Vagina (tissue), 2 donors: ENCODE measurements at places on chromosomes 6 and 20.

GRCh38 chr6:82078286-82078908 lies 169.1 kb downstream of the IBTK start:
- DNase-seq, result no peak

- no peak for DNase-seq
Measured at GRCh38 chr6:138654715-138655634, 118.6 kb upstream of the CCDC28A start.

DNA sequence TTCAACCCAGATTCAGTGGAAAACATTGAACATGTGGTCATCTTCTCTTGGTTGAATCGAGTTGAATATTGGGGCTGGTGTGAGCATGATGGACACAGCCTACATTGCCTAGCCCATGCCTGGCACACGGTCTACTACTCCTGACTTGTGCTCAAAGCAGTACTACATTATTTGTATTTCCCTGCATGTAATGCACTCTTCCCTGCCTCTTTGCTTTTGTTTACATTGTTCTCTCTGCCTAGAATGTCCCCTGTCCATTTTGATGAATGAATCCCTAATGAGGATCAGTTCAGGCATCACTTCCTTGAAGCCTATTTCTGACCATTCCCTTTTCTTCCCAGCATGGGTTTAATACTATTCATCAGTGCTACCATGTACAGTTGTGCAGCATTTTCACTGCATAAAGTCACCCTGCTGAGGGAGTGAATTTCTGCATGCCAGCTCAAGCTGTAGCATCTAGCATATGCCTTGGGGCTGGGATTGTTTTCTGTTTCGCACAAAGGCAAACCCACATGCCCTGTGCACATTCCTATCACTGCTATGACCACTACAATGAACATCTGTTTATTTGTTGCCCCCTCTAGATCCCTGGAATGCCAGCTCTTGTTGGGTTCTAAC lies 75.3 kb upstream of the CCN6 start:
- DNase-seq, result no peak

- no peak for DNase-seq
Measured at GRCh38 chr6:110619275-110619908, 143.0 kb upstream of the SLC22A16 start.

GRCh38 chr6:34986845-34987246 lies 97.8 kb downstream of the ANKS1A start:
- DNase-seq, result no peak

DNA sequence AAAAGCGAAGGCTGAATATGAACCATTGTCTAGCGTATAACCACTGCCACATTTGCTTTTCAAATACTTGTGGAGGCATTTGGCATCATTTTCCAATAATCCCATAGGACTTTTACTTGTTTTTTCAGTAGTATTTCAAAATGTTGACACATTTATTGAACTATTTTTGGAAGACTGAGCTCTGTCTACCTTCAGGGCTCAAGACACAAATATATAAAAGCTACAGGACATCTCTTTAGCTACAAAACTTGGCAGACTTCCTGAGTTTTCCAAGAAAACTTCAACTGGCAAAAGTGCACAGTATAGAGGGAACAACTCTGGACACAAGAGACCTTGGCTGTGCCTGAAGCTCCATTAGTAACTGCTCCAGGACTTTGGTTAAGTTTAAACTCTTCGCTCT lies 13.4 kb downstream of the EPB41L2 start:
- DNase-seq, result no peak

GRCh38 chr6:11876934-11877433 lies 98.4 kb upstream of the ADTRP start:
- no peak for DNase-seq

DNA sequence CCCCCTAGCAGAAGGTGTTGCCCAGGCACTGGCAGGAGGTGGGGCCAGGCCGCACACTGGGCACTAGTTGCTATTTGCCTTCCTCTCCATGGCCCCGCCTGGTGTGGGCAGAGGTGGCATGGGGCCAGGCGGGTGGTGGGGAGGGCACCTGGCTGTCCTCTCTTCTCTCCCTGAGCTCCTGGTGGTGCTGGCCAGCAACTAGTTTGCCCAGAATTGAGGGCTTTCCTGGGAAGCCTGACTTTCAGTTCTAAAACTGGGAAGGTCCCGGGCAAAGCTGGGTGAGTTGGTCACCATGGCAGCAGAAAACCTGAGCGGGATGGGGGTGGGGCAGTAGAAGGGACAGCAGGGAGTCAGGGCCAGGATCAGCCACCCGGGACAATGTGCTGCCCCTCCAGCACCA lies 48.2 kb downstream of the RBM38 start:
- no peak for DNase-seq

DNA sequence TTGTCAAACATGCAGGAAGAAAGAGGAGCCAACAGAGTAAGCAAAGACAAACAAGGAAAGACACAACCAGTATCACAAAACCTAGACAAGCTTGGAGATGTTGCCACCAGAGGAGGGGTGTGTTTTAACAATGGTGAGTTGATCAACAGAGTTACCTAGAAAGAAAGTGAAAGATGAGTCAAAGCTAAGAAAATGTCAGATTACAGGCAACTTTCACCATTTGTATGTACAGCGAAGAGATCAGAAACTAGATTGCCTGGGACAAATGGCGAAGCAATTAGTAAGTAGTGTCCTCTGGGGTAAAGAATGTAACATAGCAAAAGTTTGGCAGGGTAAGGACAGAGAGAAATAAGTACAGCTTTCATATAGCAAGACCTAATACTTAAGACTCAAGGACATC lies 51.6 kb upstream of the POU3F2 start:
- no peak for DNase-seq

GRCh38 chr6:21402368-21402767 lies 191.2 kb upstream of the SOX4 start:
- DNase-seq, result no peak

GRCh38 chr6:164015088-164015484 lies 600.6 kb downstream of the QKI start:
- no peak for DNase-seq

DNA sequence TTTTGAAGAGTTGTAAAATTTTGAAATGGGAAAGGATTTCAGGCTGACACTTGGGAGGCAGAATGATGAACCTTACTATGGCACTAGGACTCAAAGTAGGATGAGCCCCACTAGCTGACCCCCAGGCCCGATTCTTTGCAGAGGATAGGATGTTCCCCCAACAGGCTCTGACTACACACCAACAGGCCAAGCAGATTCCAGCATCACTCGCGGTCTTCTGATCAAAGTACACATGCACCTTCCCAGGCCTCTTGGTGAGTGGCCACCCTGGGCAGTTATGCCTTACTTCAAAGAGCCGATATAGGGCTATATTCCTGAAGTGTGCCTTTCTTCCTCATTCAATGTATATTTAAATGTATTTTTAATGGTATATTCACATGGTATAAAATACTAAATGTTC lies 117.6 kb upstream of the TMEM181 start:
- DNase-seq, result no peak

GRCh38 chr6:145076115-145076841 lies 659.0 kb downstream of the EPM2A start:
- DNase-seq, result no peak

DNA sequence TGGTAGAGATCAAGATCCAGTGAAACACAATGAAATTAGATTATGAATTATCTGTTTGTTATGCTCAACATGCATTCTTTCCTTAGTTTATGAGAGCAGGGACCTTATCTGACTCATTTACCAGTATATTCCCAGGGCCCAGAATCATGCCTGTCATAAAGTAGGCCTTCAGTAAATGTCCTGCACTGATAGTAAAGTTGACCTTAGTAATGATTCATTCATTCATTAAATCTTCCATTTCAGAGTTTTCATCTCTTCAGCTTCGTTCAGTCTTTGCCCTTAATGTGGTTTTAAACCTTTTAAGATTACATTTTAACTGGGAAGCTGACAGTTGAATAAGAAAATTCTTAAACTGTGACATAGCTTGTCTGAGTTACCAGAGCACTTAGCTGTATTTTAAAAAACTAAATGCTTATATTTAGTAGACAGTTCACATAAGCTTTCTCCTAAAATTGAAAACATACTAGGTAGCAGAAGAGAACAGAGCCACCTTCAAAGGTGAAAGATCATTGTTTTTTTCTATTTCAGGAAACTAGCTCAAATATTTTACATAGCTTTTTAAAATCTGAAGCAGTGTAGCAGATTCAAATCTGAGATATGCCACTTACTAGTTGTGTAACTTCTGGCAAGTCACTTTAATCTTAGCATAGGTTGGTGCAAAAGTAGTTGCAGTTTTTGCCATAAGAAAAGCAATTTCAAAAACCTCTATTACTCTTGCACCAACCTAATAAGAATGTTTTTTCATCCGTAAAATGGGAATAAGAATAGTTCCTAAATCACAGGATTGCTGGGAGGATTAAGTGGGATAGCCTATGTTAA lies 41.4 kb downstream of the MCM8 start:
- no peak for DNase-seq

DNA sequence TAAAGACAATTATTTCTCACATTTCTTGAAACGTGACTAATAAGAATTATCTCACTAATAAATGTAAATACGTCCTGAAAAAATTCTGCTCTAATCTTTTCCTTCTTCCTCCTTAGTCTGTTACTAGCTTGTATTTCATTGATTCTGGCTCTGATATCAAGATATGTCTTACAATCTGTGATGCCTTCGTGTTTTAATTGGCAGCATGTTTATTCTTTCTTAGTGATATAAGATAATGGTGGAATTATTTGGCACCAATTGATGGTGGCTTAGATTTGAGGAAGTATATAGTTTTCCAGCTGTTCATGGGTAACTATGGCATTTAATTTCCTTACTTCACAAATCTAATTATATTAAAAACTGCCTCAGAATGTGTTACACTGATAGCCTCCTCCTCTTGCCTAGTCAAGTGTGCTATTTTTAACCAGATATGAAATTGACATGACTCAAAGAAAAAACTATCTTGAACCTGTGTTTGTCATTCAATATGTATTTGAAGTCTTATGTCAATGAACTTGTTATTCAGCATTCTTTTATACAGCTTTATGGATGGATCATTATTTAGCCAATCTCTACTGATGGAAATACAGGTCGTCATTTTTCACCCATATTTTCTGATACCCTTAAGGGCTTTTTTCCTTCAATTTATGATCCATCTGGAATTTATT lies 5.3 kb downstream of the CCNC start:
- no peak for DNase-seq

- DNase-seq, result no peak
Measured at GRCh38 chr20:5608442-5609161, 141.6 kb upstream of the SHLD1 start.

DNA sequence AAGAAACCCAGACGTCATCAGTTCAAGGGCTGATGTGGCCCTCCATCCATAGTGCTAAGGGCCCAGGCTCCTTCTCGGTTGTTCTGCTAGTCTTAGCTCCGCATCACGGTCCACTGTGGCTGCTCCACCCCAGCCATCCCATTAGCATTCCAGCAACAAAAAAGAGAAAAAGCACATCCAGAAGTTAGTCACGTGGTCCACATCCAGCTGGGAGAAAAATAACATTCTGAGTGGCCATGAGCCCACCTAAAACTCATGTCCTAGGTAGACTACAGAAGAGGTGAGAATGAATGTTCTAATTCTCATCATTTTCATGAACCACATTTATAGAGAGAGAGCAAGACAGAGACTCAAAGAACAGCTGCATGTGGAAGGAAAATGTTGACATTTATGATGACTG lies 49.4 kb upstream of the TAB2 start:
- DNase-seq, result no peak

- no peak for DNase-seq
Measured at GRCh38 chr6:118761645-118762044, 110.3 kb upstream of the CEP85L start.

DNA sequence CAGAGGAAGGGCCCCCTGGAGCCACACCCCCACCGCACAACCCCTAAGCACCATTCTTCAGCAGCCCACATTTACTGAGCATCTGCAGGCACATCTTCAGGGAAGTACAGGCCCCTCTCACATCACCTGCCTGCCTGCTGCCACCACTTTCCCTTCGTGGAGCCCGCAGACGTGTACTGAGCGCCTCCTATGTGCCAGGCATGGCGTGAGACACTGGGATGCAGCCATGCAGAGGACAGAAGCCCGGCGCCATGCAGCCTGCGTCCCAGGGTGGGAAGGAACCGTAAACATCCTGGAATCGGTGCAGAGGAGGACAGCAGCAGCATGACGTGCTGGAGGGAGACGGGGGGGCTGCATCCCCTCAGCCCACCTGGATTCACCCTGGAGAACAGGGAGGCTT lies 78.1 kb downstream of the GRM4 start:
- DNase-seq, result no peak

- DNase-seq, result no peak
Measured at GRCh38 chr6:71011871-71012371, 55.1 kb upstream of the B3GAT2 start.

- no peak for DNase-seq
Measured at GRCh38 chr6:117677553-117678141, 2.4 kb downstream of the NUS1 start.

DNA sequence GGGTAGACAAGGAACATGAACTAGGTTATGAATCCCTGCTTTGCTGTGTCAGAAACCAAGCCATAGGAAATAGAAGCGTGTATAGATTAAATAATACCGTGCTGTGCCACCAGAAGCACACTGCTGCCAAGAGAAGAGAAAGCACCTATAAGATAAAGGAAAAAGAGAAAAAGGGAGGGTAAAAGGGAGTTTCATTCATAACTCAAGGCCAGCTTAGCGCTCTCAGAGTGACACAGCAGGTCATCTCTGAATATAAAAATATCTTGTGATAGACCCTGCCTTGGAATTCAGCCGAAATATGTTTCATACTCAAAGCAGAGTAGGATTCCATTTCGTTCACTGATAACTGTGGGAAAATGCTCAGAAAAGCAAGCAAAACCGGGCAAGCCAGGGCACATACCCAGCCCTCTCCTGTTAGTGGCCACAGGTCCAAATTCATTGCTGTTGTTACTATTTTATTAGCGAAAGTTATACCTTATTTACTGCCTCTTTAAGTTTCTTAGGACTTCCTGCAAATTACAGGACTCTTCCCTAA lies 8.7 kb downstream of the JAG1 start:
- DNase-seq, result no peak

DNA sequence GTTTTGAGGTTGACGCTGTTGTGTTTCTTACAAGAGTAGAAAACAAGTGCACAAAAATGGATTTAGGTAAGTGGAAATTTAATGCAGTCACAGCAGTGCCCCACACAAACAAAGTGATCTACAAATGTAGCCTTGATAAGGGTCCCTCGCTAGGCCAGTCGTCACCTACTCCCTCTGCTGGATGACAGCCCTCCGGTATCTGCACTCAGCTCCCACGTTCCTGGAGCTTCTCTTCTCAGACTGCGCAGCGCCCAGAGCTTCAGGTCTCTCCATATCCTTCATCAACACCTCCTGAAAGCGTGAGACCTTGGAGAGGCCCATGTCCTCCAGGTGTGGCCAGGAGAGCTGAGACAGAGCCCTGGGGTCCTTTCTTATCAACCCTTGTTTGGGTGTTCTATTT lies 58.3 kb upstream of the MAP3K4 start:
- no peak for DNase-seq

GRCh38 chr6:47414423-47415167 lies 63.0 kb upstream of the CD2AP start:
- no peak for DNase-seq

GRCh38 chr6:154705471-154706113 lies 27.6 kb upstream of the SCAF8 start:
- no peak for DNase-seq

GRCh38 chr20:10994991-10995700 lies 321.3 kb upstream of the JAG1 start:
- DNase-seq, result no peak
